Epithelial cell of alveolus of lung (primary cell): ENCODE measurements at places on chromosomes 4 and X. TPM values are rescaled to one million over a fixed set of nuclear protein-coding genes. Genes with fewer than 3 reads are reported as not detected.

The NPFFR2 gene
- not detected in 2 replicates for total RNA-seq

The FUNDC1 gene
- total RNA-seq = 13.4 and 18.2 TPM in 2 replicates

The TDO2 gene
- total RNA-seq = 0.78 and 1.3 TPM in 2 replicates

The SASH3 gene
- not detected in 2 replicates for total RNA-seq

The MAOB gene
- total RNA-seq = 0.08 and 0.39 TPM in 2 replicates

The HSFX3 gene
- total RNA-seq = not detected in 2 replicates

The ITM2A gene
- total RNA-seq = 0.32 and 0.91 TPM in 2 replicates

The MAGEB17 gene
- total RNA-seq = 0.08 TPM in 1 of 2 replicates, not detected in the other

The COL4A6 gene
- 16.4 and 74.3 TPM in 2 replicates for total RNA-seq

The FGG gene
- total RNA-seq = 0.26 and 0.88 TPM in 2 replicates

The FAM47E gene
- total RNA-seq = 2.1 TPM in 1 of 2 replicates, not detected in the other

The MAGED4B gene
- total RNA-seq = 58.6 and 63.1 TPM in 2 replicates

The GAGE12J gene
- total RNA-seq = not detected in 2 replicates

The TRPC5OS gene
- total RNA-seq = not detected in 2 replicates

The TRAM1L1 gene
- total RNA-seq = 4.1 and 5.2 TPM in 2 replicates

The CSAG1 gene
- total RNA-seq = not detected in 2 replicates

The F8A3 gene
- total RNA-seq = 2.2 TPM in 1 of 2 replicates, not detected in the other

The HAND2 gene
- total RNA-seq = 1.9 and 2.3 TPM in 2 replicates

The CCNA2 gene
- total RNA-seq = 35.6 and 66.3 TPM in 2 replicates

The ETDA gene
- not detected in 2 replicates for total RNA-seq

The ADRA2C gene
- total RNA-seq = not detected in 2 replicates

The JCHAIN gene
- 1.3 TPM in 1 of 2 replicates, not detected in the other for total RNA-seq

The LRCH2 gene
- 6.5 and 21.7 TPM in 2 replicates for total RNA-seq

The EGFL6 gene
- total RNA-seq = not detected in 2 replicates

The CT47B1 gene
- total RNA-seq = not detected in 2 replicates

The SPANXN4 gene
- not detected in 2 replicates for total RNA-seq

The KIF4A gene
- 6.8 and 11.5 TPM in 2 replicates for total RNA-seq
